Cortex of kidney (tissue), 1 donor: ENCODE measurements at places on chromosomes 5 and 9.

GRCh38 chr9:91033797-91034196, 232.2 kb downstream of the SYK start:
- DNase-seq: no peak

GRCh38 chr9:133552236-133552635, 17.7 kb downstream of the ADAMTSL2 start:
- no peak for DNase-seq

DNA sequence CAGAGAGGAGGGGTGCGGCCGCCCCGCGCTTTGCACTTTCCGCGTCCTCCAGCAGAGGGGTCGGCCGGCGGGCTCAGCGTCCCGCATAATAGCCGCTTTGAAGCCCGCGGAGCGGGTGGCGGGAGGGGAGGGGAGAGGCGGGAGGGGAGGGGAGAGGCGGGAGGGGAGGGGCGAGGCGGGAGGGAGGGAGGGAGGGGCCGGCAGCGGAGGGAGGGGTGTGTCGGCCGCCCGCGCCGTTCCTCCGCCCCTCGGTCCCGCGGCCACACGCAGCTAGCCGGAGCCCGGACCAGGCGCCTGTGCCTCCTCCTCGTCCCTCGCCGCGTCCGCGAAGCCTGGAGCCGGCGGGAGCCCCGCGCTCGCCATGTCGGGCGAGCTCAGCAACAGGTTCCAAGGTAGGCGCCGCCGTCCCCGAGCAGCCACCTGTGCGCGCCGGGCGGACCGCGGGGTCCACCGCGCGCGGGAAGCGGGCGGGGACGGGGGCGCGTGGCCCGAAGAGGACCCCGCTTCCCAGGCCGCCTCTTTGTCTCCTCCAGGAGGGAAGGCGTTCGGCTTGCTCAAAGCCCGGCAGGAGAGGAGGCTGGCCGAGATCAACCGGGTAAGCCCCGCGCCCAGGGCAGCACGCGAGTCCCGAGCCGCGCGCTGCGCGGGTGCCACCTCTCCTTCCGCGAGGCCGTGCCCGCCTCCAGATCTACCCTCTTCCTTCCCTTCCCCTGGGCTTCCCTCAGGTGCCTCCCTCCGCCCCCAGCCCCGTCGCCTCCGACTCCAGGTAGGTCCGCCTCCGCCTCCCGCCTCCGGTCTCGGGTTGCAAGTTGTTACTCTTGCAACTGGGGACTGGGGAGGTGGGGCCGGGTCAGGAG, at the start of gene AIF1L:
Gene AIF1L (plus strand): TSS at position 263 of the 857 bp plus-strand sequence. CDS start 99 bp downstream, at position 362.
- DNase-seq: no peak

DNA sequence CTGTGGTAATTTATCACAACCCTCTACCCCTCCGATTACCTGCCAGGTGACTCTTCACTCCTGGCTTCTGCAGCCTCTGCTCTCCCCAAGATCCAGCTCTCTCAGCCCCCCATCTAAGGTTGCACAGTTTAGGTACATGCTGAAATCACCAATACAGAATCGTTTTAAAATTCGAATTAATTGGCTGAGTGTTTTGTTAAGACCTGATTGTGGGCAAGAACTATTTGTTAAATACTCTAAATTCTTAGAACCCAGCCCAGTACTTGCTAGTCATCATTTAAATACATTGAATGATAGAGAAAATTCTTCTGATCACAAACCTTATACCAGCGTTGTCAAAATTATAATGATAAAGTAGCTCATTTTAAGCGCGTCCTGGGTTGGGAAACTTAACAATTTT, 147.5 kb upstream of the CDKN2B start:
- no peak for DNase-seq

GRCh38 chr9:136544964-136545691, 720 bp downstream of the NOTCH1 start:
- no peak for DNase-seq

GRCh38 chr9:134782921-134783698, 97.5 kb upstream of the FCN2 start:
- no peak for DNase-seq

- no peak for DNase-seq
These were observed 375.6 kb downstream of the TUSC1 start for GRCh38 chr9:25302601-25303000.

- no peak for DNase-seq
These were observed 376 bp downstream of the GOLGA1 start for GRCh38 chr9:124940521-124940893.

GRCh38 chr5:74477761-74478160, 162.8 kb downstream of the ENC1 start:
- DNase-seq: no peak

DNA sequence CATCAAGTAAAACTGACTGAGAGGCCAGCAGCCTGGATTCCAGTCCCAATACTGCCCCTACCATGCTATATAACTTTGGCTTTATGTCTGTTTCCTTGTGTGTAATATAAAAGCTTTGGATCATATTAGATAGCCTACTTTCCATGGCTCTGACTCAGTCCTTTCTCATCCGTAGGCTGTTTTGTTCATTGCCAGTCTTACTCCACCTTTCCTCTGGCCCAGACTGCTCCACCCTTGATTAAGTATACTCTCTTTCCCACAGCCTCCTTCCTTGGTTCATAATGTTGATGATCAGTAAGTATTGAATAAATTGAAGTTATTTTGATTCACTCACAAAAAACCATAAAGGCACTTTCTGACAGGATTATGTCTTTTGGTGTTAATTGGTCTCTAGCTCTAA, 1.5 kb upstream of the MRPS30 start:
- no peak for DNase-seq

DNA sequence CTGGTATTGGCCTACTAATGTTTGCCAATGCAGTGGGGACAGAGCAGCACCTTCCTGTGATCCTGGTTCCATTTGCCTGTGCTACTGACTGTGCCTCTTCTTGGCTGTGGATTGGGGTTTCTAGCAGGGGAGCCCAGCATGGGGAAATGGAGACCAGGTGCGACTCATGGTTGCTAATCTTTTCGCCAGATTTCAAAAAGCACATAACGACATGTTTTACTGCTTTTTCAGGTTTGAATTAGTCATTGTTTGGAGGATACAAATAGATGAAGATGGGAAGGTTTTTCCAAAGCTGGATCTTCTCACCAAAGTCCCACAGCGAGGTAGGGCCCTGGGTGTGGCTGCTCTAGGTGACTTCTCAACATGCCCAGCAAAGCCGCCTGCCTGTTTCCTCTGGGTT, 57.6 kb downstream of the IPPK start:
- no peak for DNase-seq

- DNase-seq: no peak
These were observed 114.2 kb upstream of the PDE4D start for GRCh38 chr5:60007729-60008128.

DNA sequence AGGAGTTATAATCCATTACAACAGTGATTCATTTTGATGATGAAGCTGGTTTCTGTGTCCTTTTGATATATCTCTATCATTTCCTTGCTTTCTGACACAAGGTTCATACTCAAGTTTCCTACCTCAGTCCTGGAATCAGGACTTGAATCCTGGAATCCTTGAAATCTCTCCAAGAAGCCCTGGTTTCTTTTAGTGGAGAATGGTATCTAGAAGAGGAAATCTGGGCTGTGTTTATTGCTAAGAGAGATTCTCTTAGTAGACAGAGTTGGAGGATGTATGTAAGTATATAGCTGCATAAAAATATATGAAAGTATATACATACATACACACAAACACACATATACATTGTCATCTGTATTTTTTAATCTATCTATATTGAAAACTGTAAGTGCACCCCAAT, 114.4 kb downstream of the GCNT1 start:
- no peak for DNase-seq

DNA sequence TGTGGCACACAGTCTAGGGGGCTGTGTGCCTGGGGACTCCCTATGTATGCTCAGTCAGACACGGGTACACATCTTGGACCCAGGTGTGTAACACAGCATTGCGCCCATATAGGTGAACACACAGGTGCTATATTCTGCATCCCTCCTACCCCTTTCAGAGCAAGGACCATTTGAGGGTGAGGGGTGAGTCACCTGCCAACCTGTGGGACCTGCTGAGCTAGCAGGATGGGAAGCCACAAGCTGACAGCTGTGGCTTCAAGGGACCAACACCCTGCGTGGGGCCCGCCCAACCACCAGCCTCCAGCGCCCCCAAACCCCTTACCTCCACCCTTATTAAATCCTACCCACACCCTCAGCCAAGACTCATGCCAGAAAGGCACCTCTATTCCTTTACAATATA, 14.6 kb upstream of the AQP7 start:
- no peak for DNase-seq

DNA sequence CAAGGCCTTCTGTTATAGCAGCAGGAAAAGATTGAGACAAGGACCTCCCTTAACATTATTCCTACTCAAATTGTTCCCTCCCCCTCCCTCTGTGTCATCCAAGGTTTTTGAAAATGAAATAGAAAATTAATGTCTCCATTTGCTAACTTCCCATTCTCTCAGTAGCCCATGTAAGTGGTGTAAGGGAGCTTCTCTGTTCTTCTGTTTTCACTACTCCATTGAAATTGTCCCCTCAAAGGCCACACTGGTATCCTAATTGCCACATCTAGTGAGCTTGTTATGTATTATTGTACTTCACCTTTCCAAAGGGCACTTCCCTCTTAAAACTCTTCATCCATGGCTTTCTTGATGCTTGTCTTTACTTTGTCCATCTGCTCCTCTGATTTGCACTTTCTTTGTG, 131.2 kb upstream of the PIK3R1 start:
- DNase-seq: no peak

GRCh38 chr9:121998513-121999049, 94.5 kb downstream of the TTLL11 start:
- no peak for DNase-seq

DNA sequence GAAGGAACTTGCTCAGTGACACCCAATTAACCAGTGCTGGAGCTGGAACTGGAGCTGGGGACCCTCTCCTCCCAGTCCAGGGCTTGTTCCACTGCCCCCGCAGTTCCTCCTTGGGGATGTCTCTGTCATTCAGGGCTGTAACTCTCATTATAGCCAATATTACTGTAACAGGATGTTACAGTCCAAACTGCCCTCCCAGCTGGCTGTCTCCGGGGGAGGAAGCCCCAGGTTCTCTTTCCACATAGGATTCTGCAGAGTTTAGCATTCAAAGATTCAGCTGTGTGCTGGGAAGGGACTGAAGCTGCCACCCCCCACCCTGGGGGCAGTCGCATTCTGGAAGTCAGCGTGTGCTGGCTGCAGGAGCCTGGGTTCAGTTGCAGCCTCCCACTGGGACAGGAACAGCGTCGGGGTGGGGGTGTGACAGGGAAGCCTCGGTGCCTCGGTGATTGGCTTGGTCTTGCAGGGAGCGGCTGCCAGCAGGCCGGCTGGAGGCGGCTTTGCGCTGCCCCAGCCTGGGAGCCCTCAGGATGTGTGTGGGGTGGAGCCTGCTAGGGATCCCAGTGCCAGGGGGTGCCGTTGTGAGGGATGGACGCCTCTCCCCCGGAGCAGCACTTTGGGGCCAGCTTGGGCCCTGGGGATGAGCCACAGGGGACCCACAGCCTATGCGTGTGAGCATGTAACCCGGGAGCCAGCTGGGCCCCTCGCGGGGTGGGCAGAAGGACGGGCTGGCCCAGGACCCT, 101.1 kb downstream of the RGS3 start:
- no peak for DNase-seq

- DNase-seq: no peak
These were observed 59.7 kb upstream of the SNCAIP start for GRCh38 chr5:122252319-122252718.

DNA sequence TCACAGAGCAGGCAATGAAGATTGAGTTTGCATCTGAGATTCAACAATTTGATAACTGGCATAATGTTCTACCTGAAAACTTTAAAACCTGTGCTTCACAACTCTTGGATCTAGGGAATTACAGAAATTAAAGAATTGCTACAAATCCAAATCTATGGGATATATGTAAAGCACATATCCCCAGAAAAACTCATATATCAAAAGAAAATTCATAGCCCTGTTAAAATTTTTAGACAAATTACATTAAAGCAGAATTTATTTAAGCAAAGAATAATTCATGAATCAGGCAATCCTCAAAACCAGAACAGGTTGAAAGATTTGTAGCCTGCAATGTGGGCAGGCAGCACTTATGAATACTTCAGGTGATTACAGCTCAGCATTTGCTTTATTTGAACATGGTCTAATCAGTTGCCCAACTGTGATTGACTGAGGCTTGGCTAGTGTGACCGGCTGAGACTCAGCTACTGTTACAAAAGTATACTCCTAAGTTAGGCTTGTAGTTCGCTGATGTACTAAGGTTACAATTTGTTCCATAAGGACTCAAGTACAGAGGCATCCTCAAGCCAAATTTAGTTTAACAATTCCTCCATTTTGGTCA, 10.3 kb upstream of the UBTD2 start:
- DNase-seq: no peak

DNA sequence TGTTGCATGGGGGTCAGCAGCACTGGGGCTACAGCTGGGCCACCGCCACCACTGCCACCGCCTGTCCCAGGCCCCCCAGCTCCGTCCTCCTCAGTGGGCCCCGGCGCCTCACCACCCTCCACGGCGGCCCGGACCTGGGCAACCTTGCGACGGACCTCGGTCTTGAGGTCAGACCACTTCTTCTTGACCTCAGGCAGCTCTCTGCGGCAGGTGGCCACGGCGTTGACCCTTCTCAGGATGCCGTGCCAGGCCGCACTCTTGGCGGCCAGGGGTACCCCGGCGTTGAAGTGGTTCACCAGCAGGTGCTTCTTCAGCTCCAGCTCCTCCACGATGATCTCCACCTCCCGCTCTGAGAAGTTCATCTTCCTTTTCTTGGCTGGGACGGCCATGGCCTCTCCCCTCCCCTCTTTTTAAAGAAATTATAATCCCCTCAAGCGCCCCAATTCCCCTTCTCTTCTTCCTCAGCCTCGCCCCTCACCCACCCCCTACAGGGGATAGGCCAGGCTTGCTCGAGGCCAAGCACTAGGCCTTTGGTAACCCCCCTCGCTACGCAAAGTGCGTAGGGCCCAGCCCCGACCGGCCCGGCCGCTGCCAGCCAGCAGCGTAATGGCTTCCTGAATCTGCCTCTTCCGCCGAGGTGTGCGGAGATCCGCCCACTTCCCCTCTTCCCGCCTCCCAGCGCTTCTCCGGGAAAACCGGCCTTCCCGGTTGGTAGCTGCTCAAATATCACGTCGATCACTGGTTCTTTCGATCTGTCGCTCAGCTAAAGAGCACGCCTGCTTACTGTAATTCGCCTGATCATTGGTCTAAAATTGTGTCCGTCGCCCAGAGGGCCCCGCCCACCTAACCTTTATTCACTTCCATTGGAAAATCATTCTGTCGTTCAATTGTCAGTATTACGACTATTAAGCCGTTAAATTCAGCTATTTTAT, at the start of gene NAIF1:
Gene NAIF1 (minus strand): TSS at position 608 of the 932 bp plus-strand sequence. CDS start 219 bp downstream, at position 389.
- DNase-seq: no peak
